Activated T-helper 1 cell treated with anti-CD3 and anti-CD28 coated beads, Interleukin-2, amount 50 U/mL, for 16 hours (primary cell): ENCODE measurements at places on chromosomes 1 and 21.

- DNase-seq: peak; percentile 3
Measured at GRCh38 chr1:5423109-5423508, 569.1 kb downstream of the NPHP4 start.

GRCh38 chr1:111052246-111052645 lies 87.6 kb downstream of the DRAM2 start:
- DNase-seq: no peak

DNA sequence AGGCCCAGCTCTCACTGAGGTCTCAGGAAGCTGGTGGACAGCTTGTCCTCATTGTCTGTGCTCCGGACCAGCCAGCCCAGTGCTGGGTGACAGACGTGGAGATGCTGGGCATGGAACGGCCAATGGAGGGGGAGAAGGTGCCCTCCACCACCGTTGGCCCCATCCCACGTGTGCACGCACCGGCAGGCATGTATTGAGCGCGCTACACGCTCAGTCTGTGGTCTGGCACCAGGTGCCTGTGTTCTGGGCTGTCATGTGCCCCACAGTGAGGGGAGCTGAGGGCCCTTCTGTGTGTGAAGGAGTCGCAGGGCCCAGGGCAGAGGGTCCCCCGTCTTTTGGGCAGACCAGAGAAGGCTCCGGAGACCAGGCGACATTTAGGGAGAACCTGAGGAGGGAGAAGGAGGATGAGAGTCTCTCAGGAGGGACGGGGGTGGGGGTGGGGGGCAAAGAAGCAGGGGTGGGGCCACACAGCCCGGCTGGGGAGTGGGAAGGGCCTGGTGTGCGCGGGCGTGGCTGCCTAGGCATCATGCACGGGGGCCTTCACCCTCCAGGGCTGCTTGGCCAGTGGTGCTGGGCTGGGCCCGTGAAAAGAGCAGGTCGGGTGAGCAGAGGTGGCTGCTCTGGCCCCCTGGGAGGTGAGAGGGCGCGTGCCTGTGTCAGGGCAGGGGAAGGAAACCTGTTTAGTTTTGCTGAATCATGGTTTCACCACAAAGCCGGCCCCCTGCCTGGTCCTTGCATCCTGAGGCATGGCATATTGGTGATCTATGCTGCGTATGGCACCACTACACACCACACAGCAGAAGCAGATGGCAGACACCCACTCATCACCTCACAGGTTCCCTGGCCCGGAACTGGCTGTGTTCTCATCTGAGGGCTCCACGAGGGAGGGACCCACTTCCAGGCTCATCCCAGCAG lies 86.7 kb upstream of the TTC34 start:
- DNase-seq: no peak

- DNase-seq: no peak
Measured at GRCh38 chr1:200206340-200206739, 178.8 kb downstream of the NR5A2 start.

DNA sequence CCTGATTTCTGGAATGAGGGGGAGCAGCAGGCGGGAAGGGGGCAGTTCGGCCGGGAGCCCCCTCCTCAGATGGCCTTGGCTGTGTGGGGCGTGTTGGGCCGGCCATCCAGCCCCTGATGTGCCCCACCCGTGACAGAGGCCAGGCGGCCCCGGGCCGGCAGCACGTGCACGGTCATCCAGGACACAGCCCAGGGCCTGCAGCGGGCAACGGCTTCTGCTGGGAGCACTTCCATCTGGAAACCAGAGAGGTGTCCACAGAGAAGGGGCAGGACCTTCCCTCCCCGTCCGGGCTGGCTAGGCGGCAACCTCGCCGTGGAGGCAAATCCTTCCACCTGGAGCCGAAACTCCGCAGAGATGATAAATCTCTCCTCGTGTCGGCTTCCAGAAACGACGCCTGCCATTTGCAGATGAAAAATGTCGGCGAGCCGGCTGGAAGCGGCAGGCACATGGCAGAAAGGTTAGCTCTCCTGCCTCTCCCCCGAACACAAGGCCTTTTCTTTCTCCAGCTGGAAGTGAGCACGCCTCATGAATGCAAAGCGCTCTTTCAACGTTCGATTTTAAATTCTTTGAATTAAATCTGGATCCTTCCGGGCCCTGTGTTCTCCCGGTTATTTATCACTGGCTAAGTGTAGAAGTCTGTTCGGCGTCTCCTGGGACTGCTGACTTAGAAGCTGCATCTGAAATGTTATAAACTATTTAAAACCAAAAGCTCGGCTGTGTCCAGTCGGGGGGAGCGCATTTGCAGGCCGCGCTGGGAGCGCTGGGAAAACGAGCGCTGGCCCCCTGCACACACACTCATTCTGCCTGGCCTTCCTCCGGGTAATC lies 9.4 kb upstream of the ACTRT2 start:
- DNase-seq: no peak

DNA sequence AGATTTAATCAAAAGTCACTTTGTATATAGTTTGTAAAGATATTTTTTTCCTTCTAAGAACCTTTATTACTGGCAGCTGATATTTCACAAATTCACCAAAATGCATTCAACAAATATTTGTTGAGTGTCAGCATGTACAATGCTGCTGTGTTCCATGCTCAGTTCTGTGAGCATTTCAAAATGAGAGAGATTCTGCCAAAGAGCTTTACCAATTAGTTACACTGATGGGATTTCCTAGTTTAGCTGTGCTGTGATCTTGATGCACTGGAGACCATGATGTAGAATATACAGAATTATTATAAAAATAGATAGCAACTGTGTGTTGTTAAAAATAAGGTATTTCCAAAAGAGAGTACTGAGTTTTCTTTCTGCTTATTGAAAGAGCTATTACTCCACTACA lies 225.6 kb downstream of the BRINP3 start:
- DNase-seq: no peak

DNA sequence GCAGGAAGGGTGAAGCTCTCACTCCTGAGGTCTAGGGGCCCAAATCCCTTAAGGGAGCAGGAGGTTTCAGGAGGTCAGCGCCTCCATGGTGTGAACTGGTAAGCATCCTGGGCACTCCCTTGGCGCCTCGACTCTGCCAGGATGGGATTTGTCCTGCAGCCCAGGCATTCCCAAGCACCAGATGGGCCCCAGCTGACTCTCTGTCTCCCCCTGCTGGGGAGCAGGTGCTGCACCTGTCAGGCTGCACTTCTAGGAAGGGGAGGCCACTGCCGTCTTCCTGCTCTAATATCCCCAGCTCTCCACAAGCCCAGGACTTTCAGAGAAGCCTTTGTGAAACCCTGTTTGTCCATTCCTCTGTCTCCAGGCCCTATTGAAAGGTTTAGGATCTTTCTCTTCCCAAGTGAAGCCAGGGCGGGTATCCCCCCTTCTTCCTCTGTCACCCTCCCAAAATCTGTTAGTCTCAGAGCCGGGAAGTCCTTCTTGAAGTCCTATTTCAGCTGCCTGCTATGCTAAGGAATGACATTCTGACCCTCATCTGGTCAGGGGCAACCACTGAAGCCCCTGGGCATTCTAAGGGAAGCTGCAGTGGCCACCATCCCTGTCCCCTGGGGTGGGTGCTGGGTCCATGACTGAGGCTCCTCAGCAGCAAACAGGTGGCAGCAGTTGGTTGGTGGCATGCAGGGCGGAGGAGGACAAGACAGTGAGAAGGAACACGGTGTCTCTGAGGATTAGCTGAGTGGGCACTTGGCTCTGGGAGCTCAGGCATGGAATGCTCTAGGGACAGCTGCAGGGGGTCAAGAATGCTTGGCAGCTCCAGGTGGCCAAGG lies 3.2 kb downstream of the MYBPH start:
- peak; percentile 6 for DNase-seq

- no peak for DNase-seq
Measured at GRCh38 chr1:43363283-43363934, 4.4 kb downstream of the ELOVL1 start.

GRCh38 chr21:45364468-45365185 lies 40.3 kb upstream of the COL18A1 start:
- DNase-seq: no peak

DNA sequence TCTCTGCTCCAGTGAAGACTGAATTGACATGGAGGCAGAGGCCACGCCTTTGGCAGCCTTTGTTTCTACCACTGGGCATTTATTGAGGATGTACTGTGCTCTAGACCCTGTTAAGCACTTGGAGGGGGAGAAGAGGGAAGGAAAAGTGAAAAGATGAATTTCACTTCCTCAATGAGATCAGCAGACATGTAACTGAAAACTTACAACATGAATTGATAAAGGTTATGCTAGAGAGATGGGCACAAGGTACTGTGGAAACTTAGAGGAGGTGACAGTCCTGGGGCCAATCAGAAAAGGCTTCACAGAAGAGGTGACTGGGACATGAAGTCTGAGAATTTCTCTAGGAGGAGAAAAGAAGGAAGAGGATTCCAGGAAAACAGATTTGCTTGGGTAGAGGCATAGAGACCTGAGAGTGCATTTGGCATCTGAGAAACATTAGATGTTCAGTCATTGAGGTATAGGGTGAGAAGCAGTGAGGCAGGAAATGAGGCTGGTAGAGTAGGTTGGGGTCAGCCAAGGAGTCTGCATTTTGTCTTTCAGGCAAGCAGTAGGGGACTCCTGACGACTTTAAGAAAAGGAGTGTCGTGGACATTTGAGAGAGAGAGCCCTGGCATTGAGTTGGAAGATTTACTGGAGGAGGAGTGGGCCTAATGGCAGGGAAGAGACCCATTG lies 113.0 kb downstream of the SYT2 start:
- DNase-seq: no peak

DNA sequence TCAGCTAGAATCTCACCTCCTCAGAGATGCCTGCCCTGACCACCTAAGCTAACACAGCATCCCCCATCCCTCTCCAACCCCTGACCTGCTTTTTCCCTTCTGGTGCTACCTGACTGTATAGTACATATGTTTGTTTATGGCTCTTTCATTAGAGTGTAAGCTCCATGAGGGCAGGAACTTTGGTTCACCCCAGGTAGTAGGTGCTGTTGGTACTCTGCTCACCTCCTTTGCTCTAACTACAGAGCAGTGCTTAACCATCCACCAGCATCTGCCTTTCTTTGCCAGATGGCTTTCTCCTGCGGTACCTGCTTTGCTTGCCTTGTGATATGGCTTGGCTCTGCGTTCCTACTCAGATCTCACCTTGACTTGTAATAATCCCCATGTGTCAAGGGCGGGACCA lies 18.7 kb upstream of the BLACAT1 start:
- DNase-seq: no peak
